Activated T-helper 1 cell treated with Interleukin-2 at 50 U/mL for 16 hours (primary cell): ENCODE measurements at places on chromosomes 16 and 17.
A peak's percentile ranks its signal among the peaks of the same experiment; 100 is the strongest.

DNA sequence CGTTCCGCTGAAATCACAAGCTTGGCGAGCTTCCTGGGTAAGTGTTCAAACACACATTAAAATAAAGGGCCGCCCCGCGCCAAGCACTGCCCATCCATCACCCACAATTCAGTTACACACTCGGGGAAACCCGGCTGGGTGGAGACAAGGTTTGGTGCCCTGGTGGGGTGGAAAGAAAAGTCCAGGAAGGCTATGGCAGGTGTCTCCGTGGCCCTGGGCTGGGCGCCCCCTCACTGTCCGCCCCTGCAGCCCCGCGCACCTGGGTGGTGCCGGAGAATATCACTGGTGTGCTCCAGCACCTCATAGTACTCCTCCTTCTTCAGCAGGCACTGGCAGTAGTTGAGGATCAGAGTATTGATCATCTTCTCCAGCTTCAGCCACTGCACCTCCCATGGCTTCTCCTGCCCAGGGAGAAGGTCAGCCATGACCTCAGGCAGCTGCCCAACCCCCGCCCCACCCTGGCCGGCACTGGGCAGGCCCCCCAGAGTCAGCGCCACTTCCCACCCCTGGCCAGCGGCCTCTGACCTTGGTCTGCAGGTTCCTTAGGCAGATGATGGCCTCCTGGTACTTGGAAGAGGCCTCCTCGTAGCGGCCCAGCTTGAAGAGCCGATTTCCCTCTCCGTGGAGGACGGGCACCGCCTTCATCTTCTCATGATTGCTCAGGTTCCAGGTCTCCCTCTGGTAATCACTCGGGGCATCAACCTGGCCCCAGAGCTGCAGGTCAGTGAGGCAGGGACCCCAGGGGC is 8.4 kb downstream of the AIPL1 start:
- DNase-seq = no peak

GRCh38 chr17:60823515-60823914 is 145.9 kb downstream of the BCAS3 start:
- no peak for DNase-seq

- DNase-seq = no peak
These were observed 77.1 kb upstream of the GSE1 start for GRCh38 chr16:85536073-85536410.

GRCh38 chr16:4032768-4033167 is 83.5 kb downstream of the ADCY9 start:
- DNase-seq = no peak

DNA sequence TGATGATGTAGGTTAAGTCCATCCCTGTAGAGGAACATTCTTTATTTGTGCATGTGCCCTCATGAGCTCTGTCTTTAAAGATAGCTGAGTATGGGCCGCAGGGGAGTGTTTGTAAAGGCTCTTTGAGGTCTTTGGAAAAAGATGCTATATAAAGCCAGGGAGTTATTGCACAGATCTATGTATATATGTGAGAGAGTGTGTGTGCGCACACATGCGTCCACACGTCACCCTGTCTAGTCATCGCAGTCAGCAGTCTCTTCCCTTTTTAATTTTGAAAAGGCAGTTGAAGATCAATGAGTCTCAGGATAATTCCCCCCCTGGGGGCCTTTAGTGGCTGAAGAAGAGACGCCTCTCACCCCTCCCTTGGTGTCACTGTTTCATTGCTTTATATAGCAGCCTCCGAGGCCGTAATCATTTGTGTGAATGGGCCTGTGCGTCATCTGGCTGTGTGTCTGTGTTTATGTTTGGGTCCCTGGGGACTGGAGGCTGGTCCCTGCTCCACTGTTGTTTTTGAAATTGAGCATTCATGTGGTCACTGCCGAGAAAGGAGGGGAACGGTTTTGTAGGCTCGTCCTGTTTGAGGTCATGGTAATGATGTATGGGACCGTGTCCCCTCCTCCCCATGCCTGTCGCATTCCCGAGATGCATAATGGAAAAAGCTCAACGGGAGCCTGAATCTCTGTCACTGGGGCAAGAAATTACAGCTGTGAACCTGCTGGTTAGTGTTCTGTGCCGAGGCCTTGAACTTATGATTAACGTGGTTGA is 143.9 kb downstream of the SNX29 start:
- no peak for DNase-seq

DNA sequence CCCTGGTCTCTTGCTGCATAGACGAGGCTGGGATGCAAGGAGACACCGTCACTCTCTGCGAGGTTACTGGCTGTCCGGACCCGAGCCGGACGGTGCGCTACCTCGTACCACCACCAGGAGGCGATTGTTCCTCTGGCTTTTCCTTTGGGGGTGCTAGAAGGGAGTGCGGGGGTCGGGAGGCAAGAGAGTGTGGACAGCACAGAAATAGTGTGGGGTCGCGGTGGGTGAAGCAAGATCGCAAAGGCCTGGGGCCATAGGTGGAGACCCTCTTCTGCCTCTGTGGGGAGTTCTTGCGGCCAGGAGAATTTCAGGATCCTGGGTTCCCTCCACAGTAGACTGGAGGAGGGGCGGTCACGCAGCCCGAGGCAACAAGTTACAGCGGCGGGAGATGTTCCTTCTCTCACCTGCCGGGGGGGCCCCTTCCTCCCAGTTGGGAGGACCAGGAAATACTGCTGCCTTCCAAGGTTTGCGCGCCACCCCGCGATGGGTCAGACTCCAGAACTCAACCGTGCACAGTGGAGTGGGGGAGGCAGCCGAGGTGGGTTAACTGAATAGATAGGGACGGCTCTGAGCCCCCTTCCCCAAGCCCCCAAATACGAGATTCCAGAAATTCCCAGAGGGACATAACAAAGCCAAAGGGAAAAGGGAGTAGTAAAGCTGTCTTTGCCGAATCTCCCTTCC is 6.9 kb downstream of the PHOSPHO1 start:
- peak; percentile 30 for DNase-seq

GRCh38 chr17:67365738-67366192 is 612 bp downstream of the PSMD12 start:
- DNase-seq = no peak

GRCh38 chr16:68707340-68708152 is 29.5 kb upstream of the CDH1 start:
- no peak for DNase-seq

DNA sequence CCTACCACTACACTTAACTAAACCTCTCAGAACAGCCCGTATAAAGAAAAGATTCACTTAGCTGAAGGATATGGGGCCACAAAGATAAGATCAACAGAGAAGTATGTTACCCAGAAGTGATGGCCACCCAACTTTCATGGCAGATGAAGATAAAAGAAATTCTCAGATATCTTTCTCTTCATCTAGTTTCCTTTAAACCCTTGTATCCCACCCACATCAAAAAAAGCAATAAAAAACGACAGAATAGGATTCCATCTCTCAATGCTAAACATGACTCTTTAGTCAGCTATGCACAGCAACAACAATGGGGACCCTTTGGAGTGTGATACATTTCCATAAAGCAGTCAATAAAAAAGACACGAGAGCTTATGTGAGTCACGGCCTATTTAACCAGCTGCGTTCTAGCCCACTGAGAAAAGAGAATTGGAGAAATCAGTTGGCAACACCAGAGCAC is 86.6 kb downstream of the SNX11 start:
- no peak for DNase-seq
